ENCODE measurements at places on chromosomes 3 and 15. TPM values are rescaled to one million over a fixed set of nuclear protein-coding genes. Genes with fewer than 3 reads are reported as not detected.

DNA sequence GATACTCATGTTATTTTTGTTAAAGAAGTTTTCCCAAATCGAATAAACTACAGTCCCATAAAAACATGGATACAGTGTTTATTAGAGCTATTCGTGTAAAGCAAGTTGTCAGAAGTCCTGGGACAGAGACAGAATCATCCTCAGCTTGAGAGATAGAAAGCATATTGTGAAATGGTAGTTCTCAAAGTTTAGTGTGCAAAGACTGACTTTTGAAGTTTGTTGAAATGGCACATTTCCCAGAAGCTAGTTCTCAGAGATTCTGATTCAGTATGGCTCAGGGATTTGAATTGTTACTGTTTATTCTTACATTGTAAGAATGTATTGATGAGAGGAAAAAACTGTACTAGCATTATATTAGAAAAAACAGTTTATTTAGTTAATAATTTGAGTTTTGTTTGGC lies 22.1 kb downstream of the GABRR3 start:
- DNase-seq: no peak

DNA sequence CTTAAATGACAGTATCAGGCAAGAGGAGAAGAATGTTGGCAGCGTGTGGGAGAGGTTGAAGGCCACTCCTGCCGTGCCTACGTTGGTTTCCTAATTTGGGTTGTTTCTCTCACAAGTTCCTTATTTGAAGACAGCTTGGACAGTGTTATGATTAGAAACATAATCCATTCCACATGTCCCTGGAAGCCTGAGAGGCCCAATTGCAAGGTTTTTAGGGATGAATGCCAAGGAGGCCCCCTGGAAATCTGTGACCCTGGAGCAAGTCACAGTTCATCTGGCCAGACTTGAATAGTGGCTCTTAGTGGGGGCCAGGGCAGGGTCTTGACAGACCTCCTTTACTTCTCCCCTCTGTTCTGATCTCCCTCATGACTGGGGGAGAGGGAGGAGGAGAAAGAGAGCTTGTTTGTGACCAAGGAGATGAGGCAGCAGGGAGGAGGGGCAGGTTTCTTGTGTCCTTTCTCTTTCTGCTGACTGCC lies 584.4 kb upstream of the TBL1XR1 start:
- peak; percentile 82 for DNase-seq

GRCh38 chr3:65854606-65855304 lies 184.0 kb downstream of the MAGI1 start:
- DNase-seq: no peak

GRCh38 chr3:36124118-36124796 lies 256.0 kb upstream of the STAC start:
- DNase-seq: no peak

DNA sequence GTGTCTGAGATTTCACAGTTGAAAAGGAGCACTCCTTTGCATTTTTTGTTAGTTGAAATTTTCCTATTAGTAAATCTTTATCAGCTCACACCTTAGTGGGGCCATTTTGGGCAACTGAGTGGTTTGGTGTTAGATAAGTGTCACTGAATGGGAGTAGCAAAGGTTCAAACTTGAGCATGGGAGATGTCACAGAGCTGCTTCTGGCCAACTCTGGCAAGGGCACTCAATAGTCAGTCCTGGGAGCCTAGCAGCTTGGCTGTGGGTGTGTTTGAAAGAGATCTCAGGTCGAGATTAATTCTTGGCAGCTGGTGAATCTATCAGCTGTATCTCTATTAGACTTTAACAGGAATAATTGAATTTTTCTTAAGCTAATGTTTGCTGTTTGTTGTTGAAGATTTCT lies 579.3 kb downstream of the EDEM1 start:
- no peak for DNase-seq

Gene HTD2
- 11.8 TPM for total RNA-seq

Gene APBA2
- total RNA-seq: 1.4 TPM

All from sigmoid colon (tissue), 7 donors.